ENCODE measurements at places on chromosomes 11 and 22.

DNA sequence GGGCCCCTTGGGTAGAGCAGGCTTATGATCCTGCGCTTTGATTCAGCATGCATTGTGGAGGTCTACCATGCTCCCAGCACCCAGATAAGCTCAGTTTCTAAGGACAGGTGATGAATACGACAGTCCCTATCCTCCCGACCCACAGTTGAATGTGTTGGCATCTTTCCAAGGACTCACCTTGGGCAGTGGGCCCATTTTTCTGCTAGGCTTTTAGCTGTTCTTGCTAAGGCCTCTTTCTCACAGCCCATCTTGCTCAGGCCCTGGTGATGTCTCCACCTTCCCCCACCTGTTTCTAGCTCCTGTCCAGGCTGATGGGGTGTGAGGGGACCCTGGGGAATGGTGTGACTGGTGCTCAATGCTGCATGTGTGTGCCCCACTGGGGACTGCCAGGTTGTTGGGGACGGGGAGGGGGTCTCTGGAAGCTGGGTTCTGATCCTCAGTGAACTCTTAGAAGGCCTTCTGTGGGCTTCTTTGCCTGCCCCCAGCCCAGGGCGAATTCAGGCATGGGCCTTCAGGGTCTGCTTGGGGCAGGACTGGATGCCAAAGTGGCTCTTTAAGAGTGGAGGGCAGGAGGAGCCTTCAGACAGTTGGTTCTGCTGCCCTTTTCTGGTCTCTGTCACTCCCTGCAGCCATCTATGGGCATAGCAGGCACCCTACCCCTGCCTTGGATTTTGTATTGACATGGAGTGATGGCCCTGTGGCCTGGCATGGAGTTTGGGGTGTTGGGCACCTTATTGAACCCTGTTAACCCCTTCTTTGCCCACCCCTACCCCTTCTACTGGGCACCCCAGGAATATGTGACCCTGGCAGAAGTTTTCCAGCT, 33.1 kb downstream of the PHLDB1 start:
- DNase-seq: no peak

DNA sequence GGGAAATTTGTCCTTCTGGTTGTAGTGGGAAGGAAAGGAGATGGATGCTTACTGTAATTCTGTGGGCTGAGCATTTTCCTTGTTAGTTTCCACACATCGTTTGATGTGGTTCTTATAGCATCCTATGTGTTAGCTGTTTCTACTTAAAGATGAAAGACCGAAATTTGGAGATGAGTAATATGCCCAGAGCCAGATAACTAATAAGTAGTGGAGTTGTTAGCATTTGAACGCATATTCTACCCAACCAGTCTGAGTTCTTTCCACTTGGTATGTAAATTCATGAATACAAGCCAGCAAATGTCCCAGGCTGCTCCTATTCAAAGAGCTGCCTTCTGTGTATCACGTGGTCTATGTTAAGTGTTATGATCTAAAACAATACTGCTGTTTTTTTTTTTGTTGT, 14.6 kb downstream of the SPECC1L start:
- peak; percentile 52 for DNase-seq

- DNase-seq: no peak
Observed at GRCh38 chr11:133536198-133536597, 3.9 kb upstream of the OPCML start.

GRCh38 chr22:46077669-46078099, 72.6 kb upstream of the PPARA start:
- no peak for DNase-seq

DNA sequence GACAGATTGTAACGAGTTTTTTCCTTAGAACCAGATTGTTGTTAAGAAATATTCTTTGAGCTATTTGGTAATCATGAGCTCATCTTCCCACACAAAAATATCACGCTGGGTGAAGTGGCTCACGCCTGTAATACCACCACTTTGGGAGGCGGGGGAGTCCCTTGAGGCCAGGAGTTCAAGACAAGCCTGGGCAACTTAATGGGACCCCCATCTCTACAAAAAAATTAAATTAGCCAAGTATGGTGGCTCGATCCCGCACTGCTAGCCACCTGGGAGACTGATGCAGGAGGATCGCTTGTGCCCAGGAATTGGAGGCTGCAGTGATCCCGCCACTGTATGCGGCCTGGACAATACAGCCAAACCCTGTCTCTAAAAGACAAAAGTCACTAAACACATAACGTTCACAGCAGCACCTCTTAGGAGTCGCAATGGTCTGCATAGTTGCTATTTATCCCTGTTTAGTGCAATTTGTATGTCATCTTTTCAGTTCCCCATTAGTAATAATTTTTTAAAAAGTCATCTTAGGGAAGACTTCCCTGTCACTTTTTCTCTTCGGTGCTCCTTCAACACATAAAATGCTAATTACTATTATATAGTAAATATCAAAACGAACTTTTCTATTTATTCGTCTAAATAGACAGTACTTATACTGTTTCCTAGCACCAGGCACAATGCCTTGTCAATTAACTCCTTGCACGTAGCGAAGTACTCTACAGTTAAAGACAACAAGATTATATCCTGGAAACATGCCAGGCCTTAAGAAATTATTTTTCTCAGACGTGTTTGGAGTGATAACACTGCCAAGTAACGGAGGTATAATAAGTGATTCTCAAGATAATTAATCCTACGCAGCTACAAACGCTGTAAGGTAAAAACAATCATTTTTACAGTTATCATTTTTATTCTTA, 1.1 kb downstream of the ST13 start:
- no peak for DNase-seq

- DNase-seq: no peak
Observed at GRCh38 chr11:35346472-35347156, 72.7 kb downstream of the SLC1A2 start.

DNA sequence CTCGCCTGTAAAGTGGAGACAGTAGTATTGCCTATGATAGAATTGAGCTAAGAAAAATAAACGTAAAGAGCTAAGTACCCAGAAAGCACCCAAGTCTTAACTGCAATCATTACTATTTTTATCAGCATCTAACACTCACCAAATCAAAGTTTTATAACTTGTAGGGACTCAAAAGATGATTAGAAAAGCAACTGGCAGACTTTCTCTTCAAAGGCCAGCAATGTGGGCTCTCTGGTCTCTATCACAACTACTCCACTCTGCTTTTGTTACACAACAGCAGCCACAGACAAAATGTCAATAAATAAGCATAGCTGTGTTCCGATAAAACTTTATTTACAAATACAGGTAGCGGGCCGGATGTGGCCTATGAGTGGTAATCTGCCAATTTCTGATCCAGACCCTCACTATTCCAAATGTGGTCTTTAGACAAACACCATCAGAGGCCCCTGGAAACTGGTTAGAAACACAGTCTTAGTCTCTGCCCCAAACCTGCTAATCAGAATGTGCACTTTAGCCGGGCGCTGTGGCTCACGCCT, 8.2 kb downstream of the TPST2 start:
- no peak for DNase-seq

DNA sequence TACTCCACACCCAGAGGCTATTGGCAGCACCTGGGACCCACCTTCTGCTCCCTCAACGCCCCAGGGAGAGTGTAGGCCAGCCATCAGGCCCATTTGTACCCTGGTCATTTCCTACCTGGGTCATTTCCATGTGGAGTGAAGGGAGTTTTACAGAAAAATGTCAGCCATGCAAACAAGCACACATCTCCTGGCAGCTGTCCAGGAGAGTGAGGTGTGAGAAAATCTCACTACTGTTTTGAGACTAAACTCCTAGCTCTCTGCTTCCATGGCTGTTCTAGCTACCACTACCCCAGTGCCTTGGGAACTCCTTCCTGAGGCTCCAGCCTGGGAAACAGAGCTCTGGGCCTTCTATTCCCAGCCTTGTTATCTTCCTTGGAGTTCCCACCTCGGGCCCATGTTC, 2.8 kb upstream of the TMPRSS13 start:
- no peak for DNase-seq

DNA sequence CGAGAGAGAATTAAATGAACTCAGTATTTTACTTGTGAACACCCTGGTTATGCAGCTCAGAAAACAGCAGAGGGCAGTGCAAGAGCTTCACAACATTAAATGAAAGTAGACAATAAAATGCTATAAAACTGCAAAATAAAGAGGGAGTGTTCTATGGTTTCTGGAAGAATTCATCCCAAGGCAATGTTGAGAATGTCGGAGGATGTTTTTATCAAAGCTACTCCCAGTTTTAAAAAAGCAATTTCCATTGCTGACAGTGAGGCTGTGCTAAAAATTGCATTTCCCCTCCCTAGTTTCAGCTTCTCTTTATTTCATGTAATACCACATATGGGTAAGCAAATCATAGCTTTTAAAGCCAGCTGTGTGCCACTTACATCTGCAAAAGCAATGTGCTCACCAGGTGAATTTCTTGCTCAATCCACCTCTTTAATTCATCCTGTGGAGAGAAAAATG, 296.8 kb downstream of the RAB38 start:
- DNase-seq: peak; percentile 24

DNA sequence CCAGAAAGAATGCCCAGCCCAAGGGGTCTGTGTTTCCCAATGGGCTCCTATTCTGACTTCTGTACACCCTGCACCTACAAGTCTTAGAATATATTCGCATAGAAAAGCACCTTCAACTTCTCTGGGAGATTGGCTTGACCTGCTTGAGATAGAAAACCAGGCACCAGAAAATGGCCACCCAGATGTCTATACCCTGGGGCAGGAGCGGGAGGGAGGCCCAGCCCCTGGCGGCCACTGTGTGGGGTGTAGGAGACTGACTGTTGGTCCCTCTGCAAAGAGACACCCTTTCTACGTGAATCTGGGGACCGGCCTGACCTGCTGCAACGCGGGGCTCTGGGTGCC, 8.5 kb downstream of the DENND6B start:
- DNase-seq: no peak

DNA sequence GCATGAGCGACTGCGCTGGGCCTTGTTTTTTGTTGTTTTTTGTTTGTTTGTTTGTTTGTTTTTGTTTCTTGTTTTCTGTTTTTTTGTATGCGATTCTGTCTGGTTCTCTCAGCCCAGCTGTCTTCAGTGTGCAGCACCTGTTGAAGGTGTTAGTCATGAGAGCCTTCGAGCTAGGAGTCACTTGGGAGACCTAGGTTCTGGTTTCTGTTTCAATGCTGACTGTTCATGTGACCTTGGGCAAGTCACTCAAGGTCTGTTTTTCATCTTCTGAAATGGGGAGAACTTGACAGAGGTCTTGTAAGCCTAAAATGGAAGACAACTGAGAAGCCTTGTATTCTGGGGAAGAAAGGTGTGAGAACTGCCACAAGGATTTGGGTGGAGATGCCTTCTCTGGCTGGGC, 1.8 kb downstream of the DCPS start:
- DNase-seq: no peak

GRCh38 chr22:37022483-37023337, 3.2 kb downstream of the MPST start:
- DNase-seq: no peak

DNA sequence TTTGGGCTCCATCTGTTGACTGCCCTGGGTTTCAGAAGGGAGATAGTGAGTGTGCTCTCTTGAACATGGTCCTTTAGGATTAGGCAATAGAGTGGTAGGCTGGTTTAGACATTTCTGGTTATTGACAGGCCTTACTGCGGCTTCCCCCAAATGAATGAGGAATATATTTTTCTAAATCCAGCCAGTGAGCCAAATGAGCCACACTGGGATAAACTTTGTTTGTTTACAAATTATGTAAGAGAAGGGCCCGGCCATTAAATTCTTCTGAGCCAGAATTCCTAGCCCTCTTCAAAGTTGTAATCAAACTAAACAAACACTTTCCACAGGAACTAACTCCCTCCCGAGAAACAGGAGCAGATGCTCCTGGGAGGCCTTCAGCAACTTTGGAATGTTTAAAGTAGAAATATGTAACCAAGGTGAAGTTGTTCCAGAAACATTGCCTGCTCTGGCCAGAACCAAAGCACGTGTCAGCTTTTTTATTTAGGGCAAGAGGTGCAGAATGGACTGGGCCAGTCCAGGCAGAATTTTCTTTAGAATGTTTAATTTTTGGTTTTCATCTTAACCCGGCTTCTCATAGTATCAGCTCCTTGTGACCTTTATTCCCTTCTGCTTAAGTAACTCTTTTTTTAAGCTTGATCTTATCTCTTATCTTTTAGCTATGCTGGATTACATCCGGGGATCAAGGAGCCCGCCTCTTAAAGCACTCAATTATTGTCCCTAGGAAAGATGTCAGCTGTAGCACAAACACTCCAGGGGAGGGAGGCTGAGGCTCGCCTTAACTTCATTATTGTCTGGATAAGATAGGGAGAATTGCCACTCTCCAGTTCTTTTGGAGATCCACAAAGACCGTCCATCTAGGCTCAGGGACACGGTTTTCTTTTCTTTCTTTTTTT, 28.7 kb downstream of the ZNRF3 start:
- peak; percentile 13 for DNase-seq

DNA sequence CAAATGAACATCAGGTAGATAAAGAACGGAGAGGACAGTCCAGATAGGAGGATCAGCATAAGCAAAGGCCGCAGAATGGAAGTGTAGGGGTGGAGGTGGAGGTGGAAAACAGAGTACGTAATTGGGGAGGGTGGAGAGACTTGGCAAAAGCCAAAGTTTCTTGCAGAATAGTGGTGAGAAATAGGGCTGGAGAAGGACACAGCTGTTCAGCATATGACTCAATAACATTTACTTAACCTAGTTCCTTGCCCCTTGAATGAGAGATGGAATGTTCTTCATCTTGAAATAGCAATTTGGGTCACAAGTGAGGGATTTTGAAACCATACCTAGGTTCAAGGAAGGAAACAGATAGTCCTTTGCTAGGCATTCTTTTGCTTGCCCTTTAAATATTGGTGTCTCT, 235.9 kb upstream of the ARHGAP20 start:
- no peak for DNase-seq

DNA sequence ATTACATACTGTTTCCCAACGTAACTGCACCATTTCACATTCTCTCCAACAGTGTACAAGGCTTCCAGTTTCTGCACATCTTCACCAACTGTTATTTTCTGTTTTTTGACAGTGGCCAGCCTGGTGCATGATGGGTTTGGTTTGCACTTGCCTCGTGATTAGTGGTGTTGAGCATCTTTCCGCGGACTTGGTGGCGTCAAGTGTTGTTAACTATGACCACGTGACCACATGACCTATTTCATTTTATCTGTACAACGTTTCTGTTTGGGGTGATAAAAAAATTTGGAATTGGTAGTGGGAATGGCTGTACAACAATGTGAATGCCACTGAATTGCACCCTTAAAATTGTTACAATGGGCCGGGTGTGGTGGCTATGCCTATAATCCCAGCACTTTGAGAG, 2.5 kb upstream of the YPEL1 start:
- DNase-seq: no peak

DNA sequence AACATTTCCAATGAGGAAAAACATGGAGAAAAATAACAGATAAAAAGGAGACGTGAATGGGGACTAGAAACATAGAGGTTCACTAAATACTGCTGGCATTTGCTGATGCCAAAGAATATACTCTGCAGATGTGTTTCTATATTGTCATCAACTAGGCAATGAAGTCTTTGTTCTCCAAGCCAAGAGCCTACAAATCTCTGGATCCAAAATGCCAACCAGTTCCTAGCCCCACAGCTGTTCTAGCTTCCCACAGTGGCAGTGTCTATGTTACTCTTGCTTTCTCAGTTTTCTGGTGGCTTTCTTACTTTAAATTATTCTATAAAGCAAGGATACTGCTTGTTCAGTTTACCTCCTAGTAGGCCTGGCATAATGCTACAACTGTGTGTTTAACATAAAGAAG, 977.9 kb upstream of the CCDC90B start:
- no peak for DNase-seq
